Ovary (tissue), 10 donors: ENCODE measurements at places on chromosomes 5 and 9. TPM values are rescaled to one million over a fixed set of nuclear protein-coding genes. Genes with fewer than 3 reads are reported as not detected.

The ZNF300 gene
- total RNA-seq, result 9.3 TPM

The OR1J2 gene
- not detected for total RNA-seq

The MYMK gene
- total RNA-seq, result not detected

- no peaks in the 10 kb centered on the region for H3K4me1 ChIP-seq
- no peak for DNase-seq
- no peaks in the 10 kb centered on the region for H3K36me3 ChIP-seq
- H3K27ac ChIP-seq, result no peak overlapping the region
Measured at GRCh38 chr5:135220394-135221186, 178.4 kb downstream of the MACROH2A1 start.

- DNase-seq, result no peak
- no peaks in the 10 kb centered on the region for H3K27me3 ChIP-seq
- H3K27ac ChIP-seq, result no peak overlapping the region
- no peak overlapping the region for H3K4me3 ChIP-seq
- no peaks in the 10 kb centered on the region for H3K36me3 ChIP-seq
Measured at GRCh38 chr9:114126247-114127060, 27.4 kb upstream of the KIF12 start.

DNA sequence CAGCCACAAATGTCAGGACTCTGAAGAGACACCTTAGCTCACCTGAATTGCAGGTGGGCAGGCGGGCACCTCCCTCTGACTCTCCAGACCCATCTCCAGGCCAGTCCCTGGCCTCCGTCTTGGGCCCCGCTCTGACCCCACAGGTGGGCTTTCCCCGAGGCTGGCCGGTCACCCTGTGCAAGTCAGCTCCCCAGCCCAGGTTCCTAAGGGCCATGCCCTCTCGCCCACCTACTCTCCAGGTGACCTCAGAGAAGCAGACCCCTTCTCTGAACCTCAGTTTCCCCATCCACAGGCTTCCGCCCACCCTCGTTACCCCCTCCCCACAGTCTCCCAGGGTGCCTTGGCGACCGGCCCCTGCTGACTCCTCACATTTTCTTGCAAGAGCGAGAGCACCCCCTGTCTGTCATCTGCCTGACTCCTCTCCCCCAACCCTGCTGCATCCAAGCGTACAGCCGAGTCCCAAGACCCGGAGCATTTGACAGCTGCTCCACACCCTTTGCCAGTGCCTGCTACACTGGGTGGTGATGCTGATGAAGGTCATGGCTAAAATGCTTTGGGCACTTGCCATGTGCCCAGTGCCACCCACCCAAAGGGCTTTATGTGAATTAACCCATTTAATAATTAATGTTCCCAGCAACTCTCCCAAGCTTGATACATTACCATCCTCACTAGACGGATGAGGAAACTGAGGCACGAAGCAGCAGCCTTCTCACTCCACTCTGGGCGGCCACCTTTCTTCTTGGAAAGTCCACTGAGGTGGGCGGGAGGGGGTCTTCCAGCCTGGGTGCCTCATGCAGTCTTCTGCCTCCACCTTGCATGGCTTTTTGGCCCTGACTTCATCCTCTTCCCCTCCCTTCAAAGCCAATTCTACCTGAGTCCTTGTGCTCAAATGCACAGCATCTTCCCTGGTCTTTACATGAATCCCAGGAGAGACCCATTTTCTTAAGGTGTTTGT, 51.1 kb upstream of the ORM1 start:
- no peaks in the 10 kb centered on the region for H3K27me3 ChIP-seq
- H3K36me3 ChIP-seq, result no peaks in the 10 kb centered on the region
- H3K4me1 ChIP-seq, result peaks cover under 1% of the 10 kb centered on the region
- no peak overlapping the region for H3K4me3 ChIP-seq
- no peak overlapping the region for H3K27ac ChIP-seq

GRCh38 chr5:56346741-56347535, 113.8 kb upstream of the ANKRD55 start:
- no peak overlapping the region for H3K27ac ChIP-seq
- no peaks in the 10 kb centered on the region for H3K27me3 ChIP-seq
- H3K4me1 ChIP-seq, result peaks cover 9% of the 10 kb centered on the region
- H3K36me3 ChIP-seq, result no peaks in the 10 kb centered on the region

DNA sequence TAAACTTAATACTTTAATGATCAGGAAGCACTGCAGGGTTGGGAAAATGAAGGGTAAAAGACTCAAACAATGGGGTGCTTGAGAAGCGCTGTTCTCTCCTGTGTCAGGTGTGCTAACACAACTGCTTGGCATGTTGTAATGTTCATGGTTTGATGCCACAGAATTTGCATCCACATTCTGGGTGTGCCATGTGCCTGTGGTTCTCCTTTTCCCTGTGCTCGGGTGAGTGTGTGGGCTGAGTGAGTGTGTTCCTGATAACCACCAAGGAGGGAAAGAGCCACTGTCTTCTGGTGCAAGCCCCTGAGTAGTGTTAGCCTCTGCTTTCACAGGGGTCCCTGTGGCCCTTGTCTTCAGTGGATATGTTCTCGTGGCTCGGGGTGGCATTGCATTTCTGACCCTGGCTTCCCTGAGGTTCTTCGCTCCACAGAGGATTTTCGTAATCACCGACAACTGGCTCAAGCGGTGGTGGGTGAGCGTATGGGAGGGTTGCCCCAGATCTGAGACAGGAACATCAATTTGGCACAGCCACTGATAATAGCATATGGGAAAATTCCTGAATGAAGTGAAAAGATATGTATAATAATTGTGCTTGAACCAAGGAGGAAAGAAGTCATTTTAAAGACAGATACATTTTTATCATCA, 102.0 kb downstream of the MVB12B start:
- no peak for DNase-seq
- no peak overlapping the region for H3K27ac ChIP-seq
- no peaks in the 10 kb centered on the region for H3K4me1 ChIP-seq
- no peak overlapping the region for H3K4me3 ChIP-seq

- H3K36me3 ChIP-seq, result no peaks in the 10 kb centered on the region
- H3K4me3 ChIP-seq, result no peak overlapping the region
- H3K4me1 ChIP-seq, result no peaks in the 10 kb centered on the region
- no peak for DNase-seq
- H3K27ac ChIP-seq, result no peak overlapping the region
Measured at GRCh38 chr5:61790678-61791077, 458.6 kb downstream of the ZSWIM6 start.

DNA sequence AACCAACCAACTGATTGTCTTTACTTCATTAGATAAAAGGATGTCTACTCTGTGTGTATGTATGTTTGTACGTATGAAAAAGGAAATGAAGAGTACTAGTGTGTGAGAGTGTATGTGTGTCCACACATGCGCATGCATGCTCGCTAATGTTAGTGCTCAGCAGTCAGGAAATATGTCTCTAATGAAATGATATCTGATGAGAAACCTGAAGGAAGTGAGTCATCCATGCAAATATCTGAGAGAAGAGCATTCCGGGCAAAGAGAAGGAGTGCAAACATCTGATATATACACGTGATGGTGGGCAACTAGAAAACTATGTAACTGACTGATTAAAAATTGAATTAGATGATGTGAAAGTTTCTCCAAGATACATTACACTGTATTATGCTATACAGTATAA, 29.6 kb upstream of the UGCG start:
- no peak for DNase-seq
- no peaks in the 10 kb centered on the region for H3K36me3 ChIP-seq

- H3K27ac ChIP-seq, result no peak overlapping the region
- no peaks in the 10 kb centered on the region for H3K4me1 ChIP-seq
- DNase-seq, result no peak
- no peaks in the 10 kb centered on the region for H3K36me3 ChIP-seq
- H3K4me3 ChIP-seq, result no peak overlapping the region
Measured at GRCh38 chr5:79075646-79076426, 6.3 kb downstream of the BHMT2 start.

DNA sequence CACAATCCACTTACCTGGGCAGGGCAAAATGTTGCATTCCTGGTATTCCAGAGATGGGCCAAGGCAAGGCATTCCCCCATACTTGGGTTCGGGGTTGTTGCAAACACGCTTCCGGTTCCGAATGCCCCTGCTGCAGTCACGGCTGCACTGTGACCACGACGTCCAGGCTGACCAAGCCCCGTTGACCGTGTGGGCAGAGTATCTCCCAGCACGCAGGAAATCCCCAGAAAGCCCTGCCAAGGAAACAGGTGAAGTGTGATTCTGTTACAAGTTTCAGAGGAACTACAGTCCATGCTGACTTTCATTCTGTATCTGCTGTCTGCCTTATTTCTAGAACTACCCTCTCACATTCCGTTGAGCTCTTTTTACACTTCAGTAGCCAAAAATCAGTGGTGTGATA, 483.0 kb downstream of the SEMA5A start:
- no peak for DNase-seq
- H3K27ac ChIP-seq, result no peak overlapping the region
- no peak overlapping the region for H3K4me3 ChIP-seq
- peaks cover 5% of the 10 kb centered on the region for H3K4me1 ChIP-seq
- no peaks in the 10 kb centered on the region for H3K36me3 ChIP-seq
- H3K27me3 ChIP-seq, result no peaks in the 10 kb centered on the region

DNA sequence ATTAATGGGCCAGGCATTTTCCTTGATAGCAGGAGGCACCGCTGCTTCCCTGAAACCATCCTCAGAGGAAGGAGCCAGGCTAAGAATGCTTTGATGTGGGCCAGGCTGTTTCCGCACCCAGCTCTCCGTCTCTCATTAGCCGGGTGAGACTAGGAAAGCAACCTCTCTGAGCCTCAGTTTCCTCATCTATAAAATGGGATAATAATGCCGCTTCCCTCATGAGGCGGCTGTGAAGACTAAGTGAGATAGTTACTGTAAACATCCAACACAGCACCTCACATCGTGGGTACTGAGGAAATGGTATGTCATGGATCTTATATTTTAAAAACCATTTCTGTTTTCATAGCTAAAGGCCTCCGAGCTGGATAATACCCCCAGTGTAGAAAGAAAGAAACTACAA, 46.5 kb downstream of the NEK6 start:
- no peak overlapping the region for H3K27ac ChIP-seq
- no peaks in the 10 kb centered on the region for H3K36me3 ChIP-seq
- no peak for DNase-seq
- H3K4me1 ChIP-seq, result no peaks in the 10 kb centered on the region
- no peak overlapping the region for H3K4me3 ChIP-seq
